Uterus (tissue), 4 donors: ENCODE measurements at places on chromosomes 6 and 20. TPM values are rescaled to one million over a fixed set of nuclear protein-coding genes. Genes with fewer than 3 reads are reported as not detected.

GRCh38 chr6:25277386-25277785 lies 1.8 kb upstream of the CARMIL1 start:
- no peaks in the 10 kb centered on the region for H3K36me3 ChIP-seq
- H3K4me1 ChIP-seq = no peaks in the 10 kb centered on the region
- no peak overlapping the region for H3K27ac ChIP-seq

- H3K27ac ChIP-seq = no peak overlapping the region
- H3K4me1 ChIP-seq = no peaks in the 10 kb centered on the region
- no peaks in the 10 kb centered on the region for H3K27me3 ChIP-seq
- H3K36me3 ChIP-seq = no peaks in the 10 kb centered on the region
Observed at GRCh38 chr6:1669996-1670395, 60.3 kb downstream of the FOXC1 start.

DNA sequence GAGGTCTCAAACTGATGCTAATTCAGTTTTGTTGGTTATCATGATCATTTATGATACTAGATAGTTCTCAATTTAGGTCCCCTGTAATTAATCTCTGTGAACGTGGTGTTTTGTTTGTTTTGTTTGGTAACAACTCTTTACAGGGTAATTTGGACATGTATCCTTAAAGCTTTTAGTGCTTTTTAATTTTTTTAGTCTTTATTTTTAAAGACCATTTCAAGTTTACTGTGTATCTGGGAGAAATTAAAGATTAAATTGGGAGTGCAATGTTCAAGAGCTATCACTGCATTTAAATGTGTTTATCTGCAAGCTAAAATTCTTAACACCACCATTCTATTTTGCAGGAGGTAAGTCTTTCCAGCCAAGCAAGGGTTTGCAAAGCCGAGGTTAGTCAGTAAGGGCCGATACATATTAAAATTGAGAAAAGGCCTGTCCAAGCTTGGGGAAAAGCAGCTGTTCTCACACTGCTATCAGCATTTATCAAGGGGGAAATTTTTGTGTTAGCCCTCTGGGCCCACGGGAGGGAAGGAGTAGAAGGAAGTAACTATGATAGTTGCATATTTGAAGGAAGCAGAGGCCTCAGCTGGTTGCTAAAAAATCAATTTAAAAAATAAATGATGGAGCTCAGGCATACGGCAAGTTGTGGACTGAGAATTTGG lies 59.3 kb upstream of the ZNF217 start:
- no peaks in the 10 kb centered on the region for H3K27me3 ChIP-seq
- H3K4me3 ChIP-seq = no peak overlapping the region
- H3K4me1 ChIP-seq = no peaks in the 10 kb centered on the region

DNA sequence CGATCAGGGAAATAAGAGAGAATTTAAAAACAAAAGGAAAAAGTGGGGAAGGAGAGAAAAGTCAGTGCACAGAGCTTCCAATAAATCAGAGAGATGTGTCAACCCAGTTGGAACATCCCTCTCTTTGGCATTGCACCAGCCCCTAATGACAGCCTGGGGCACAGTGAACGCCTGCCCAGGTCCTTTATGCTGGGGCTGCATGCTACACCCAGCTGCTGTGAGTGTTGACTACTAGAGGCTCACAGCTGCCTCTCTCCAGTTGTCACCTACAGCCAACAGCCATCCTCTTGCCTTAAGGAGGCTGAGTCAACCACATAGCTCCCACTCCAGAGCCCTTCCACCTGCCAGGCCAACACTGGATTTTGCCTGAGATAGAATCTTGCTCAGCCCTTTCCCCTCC lies 19.0 kb downstream of the OR2H2 start:
- H3K27me3 ChIP-seq = no peaks in the 10 kb centered on the region
- DNase-seq = no peak
- no peak overlapping the region for H3K27ac ChIP-seq
- no peak overlapping the region for H3K4me3 ChIP-seq
- H3K36me3 ChIP-seq = no peaks in the 10 kb centered on the region
- no peaks in the 10 kb centered on the region for H3K4me1 ChIP-seq

DNA sequence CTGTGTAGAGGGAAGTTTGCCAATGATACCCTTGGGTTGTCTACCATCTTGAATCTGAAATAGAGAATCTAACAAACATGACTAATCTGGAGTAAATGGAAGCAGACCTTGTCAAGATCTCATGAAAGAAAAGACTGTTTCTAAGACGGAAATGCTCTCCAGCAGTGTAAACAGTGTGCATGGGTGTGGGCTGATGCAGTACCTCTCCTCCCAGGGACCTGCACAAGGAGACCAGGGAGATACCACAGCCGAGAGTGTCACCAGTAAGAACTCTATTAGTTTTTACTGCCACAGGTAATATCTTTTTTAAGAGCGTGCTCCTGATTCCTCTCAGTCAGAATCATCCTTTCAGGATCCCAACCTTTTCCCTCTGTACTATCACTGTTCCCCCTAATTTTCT lies 513.3 kb upstream of the SOX4 start:
- no peak overlapping the region for H3K27ac ChIP-seq
- H3K4me1 ChIP-seq = no peaks in the 10 kb centered on the region
- no peaks in the 10 kb centered on the region for H3K27me3 ChIP-seq
- no peak for DNase-seq

DNA sequence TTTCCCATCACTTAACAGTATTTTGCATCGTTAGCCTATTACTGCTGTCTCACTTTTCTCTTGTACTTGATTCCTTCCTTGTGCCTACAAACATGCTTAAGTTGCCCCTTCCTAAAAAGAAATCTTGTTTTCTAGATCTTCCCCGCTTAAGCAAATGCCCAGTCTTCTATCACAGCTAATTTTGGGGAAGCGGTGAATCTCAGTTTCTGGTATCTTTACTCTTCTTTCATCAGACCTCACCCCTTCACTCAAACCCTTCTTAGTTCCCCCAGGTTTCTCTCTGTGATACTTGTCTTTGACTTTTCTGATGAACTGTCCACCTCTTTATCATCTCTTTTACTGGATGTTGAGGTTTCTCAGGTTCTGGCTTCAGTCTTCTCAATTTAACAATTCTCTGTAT lies 14.2 kb downstream of the VAPB start:
- no peaks in the 10 kb centered on the region for H3K4me1 ChIP-seq
- H3K27me3 ChIP-seq = no peaks in the 10 kb centered on the region
- no peaks in the 10 kb centered on the region for H3K36me3 ChIP-seq
- no peak overlapping the region for H3K27ac ChIP-seq
- no peak for DNase-seq

DNA sequence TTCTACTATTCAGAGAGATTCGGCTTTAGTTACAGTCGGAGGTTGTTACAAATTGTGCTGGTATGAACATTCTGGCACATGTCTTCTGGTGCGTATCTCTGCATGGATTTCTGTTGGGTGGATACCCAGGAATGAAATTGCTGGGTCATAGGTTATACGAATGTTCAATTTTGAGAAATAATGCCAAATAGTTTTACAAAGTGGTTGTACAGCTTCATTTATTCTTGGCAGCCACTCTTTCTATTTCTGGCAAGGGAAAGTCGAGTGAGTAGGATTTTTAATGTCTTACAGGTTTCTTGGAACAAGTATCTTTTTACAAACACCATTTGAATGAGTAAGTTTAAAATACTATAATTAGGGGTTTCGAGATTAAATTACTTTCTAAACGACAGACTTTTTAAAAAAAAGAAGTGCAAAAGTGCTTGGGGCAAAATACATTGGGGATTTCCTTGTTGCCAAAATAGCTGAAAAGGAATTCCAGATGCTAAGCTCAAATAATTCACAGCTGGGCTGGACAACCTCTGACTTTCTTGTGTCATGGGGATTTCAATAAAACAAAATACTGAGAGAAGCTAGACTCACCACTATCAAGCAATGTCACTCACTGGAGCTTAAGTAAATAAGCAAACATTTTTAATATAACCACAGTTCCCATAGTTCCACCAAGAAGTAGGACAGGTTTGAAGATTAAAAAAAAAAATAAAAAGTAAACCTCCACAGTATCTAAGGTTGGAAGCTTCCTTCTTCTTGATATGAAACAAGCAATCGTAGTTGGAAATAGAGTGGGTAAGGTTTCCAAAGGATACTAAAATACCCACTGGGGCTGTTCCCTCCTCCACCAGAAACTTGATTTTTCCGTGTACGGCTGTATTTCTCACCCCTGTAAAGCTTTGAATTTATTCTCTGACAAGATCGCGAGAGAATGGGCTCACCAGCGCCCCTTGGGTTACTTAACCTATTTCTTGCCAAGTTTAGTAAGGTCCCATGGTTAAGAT lies 21.6 kb upstream of the GFOD1 start:
- no peaks in the 10 kb centered on the region for H3K36me3 ChIP-seq
- H3K4me1 ChIP-seq = no peaks in the 10 kb centered on the region
- no peaks in the 10 kb centered on the region for H3K27me3 ChIP-seq
- H3K4me3 ChIP-seq = no peak overlapping the region

GRCh38 chr6:110714143-110714542 lies 101.1 kb downstream of the CDK19 start:
- no peak overlapping the region for H3K27ac ChIP-seq
- H3K4me3 ChIP-seq = no peak overlapping the region
- no peaks in the 10 kb centered on the region for H3K4me1 ChIP-seq
- no peaks in the 10 kb centered on the region for H3K36me3 ChIP-seq
- no peaks in the 10 kb centered on the region for H3K27me3 ChIP-seq

- DNase-seq = no peak
- no peaks in the 10 kb centered on the region for H3K27me3 ChIP-seq
- H3K27ac ChIP-seq = no peak overlapping the region
- H3K4me3 ChIP-seq = no peak overlapping the region
- H3K36me3 ChIP-seq = no peaks in the 10 kb centered on the region
- H3K4me1 ChIP-seq = no peaks in the 10 kb centered on the region
Observed at GRCh38 chr6:23415819-23416427, 710.1 kb upstream of the NRSN1 start.

- peak; percentile 11 for DNase-seq
- H3K27me3 ChIP-seq = no peaks in the 10 kb centered on the region
- H3K27ac ChIP-seq = no peak overlapping the region
Observed at GRCh38 chr6:3888153-3888957, 39.2 kb downstream of the FAM50B start.

DNA sequence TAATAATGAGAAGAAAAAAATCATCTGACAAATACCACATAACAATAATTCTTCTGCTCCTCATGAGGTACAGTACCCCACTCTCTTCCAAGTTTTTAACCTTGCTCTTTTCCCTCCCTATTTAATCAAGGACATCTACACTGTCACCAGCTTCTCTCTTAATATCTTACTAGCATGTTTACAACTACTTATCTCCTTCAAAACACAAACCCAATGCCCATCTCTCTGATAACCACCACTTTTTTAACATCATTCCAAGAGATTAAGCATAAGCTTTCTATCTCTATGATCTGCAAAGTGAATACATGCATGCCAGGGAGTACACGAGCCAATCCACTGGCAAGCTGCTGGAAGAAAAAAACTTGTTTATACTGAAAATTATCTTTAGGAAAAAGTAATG lies 10.3 kb downstream of the CEP85L start:
- DNase-seq = no peak
- H3K36me3 ChIP-seq = no peaks in the 10 kb centered on the region
- H3K4me1 ChIP-seq = no peaks in the 10 kb centered on the region
- H3K27ac ChIP-seq = no peak overlapping the region

DNA sequence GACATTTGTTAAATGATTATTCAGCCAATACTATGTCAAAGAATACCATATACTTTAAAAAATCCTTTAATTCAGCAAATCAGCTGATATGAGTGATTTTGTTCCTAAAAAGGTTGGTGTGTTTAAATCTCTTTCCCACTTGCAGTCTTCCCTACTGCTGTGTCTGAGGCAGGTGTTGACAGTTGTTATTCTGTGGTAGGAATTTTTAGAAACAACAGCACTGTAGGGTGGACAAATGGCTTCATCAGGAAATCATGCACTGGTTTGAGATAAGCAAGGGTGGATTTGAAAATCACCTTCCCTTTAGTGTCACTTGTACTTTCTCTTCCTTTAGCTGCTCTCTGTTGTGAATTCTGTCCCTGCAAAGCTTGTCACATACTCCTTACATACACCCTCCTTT lies 213.7 kb upstream of the SGK1 start:
- H3K4me1 ChIP-seq = no peaks in the 10 kb centered on the region
- H3K27me3 ChIP-seq = no peaks in the 10 kb centered on the region
- DNase-seq = no peak
- no peaks in the 10 kb centered on the region for H3K36me3 ChIP-seq
- no peak overlapping the region for H3K4me3 ChIP-seq
- no peak overlapping the region for H3K27ac ChIP-seq

GRCh38 chr6:26216359-26216885 lies 129.2 kb downstream of the HFE start:
- H3K27ac ChIP-seq = peak overlapping the region; percentile 94
- H3K27me3 ChIP-seq = no peaks in the 10 kb centered on the region
- peak; percentile 58 for DNase-seq
- H3K4me3 ChIP-seq = peak overlapping the region; percentile 33
- no peaks in the 10 kb centered on the region for H3K36me3 ChIP-seq

DNA sequence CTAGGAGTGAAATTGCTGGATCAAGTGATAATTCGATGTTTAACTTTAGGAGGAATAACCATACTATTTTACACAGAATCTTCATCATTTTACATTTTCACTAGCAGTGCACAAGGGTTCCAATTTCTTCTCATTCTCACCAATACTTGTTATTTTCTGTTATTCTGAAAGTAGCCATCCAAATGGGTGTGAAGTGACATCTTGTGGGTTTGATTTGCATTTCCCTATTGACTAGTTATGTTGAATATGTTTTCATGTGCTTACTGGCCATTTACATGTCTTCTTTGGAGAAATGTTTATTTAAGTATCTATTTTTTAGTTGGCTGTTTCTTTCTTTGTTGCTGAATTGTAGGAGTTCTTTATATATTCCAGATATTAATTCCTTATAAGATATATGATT lies 164.3 kb downstream of the CD109 start:
- H3K27ac ChIP-seq = no peak overlapping the region
- no peak overlapping the region for H3K4me3 ChIP-seq
- no peaks in the 10 kb centered on the region for H3K4me1 ChIP-seq
- DNase-seq = no peak
- H3K27me3 ChIP-seq = no peaks in the 10 kb centered on the region
- H3K36me3 ChIP-seq = no peaks in the 10 kb centered on the region

Gene IL17F
- not detected for total RNA-seq

Gene LKAAEAR1
- total RNA-seq = not detected

Gene PRDM13
- total RNA-seq = not detected

Gene TMEM14C
- total RNA-seq = 97.5 TPM

Gene AGER
- not detected for total RNA-seq

Gene GPR63
- 5.5 TPM for total RNA-seq

Gene LY6G5B
- 27.4 TPM for total RNA-seq

Gene F13A1
- 4.1 TPM for total RNA-seq
